Lung (tissue), 17 donors: ENCODE measurements at places on chromosomes 7 and 10. TPM values are rescaled to one million over a fixed set of nuclear protein-coding genes. Genes with fewer than 3 reads are reported as not detected.
A peak's percentile ranks its signal among the peaks of the same experiment; 100 is the strongest.

- peak overlapping the region; percentile 0 for H3K27ac ChIP-seq
- no peak overlapping the region for H3K4me3 ChIP-seq
- DNase-seq, result no peak
- H3K36me3 ChIP-seq, result no peaks in the 10 kb centered on the region
- no peaks in the 10 kb centered on the region for H3K27me3 ChIP-seq
Measured at GRCh38 chr7:18552943-18553604, 57.5 kb downstream of the HDAC9 start.

- DNase-seq, result no peak
- no peak overlapping the region for H3K27ac ChIP-seq
- H3K4me1 ChIP-seq, result peaks cover 14% of the 10 kb centered on the region
- no peaks in the 10 kb centered on the region for H3K36me3 ChIP-seq
- peak overlapping the region; percentile 20 for H3K4me3 ChIP-seq
Measured at GRCh38 chr7:25855854-25856782, 295.9 kb upstream of the NFE2L3 start.

- DNase-seq, result no peak
- no peaks in the 10 kb centered on the region for H3K4me1 ChIP-seq
- H3K4me3 ChIP-seq, result no peak overlapping the region
- no peak overlapping the region for H3K27ac ChIP-seq
- H3K36me3 ChIP-seq, result no peaks in the 10 kb centered on the region
Measured at GRCh38 chr7:26052706-26053105, 99.3 kb upstream of the NFE2L3 start.

The TAS2R5 gene
- total RNA-seq, result 1.2 TPM
